ENCODE measurements at places on chromosomes 11 and 22.

- no peak for DNase-seq
Observed at GRCh38 chr11:94751218-94751609, 16.9 kb upstream of the AMOTL1 start.

- DNase-seq = no peak
Observed at GRCh38 chr11:126676536-126676935, 321.1 kb downstream of the ST3GAL4 start.

DNA sequence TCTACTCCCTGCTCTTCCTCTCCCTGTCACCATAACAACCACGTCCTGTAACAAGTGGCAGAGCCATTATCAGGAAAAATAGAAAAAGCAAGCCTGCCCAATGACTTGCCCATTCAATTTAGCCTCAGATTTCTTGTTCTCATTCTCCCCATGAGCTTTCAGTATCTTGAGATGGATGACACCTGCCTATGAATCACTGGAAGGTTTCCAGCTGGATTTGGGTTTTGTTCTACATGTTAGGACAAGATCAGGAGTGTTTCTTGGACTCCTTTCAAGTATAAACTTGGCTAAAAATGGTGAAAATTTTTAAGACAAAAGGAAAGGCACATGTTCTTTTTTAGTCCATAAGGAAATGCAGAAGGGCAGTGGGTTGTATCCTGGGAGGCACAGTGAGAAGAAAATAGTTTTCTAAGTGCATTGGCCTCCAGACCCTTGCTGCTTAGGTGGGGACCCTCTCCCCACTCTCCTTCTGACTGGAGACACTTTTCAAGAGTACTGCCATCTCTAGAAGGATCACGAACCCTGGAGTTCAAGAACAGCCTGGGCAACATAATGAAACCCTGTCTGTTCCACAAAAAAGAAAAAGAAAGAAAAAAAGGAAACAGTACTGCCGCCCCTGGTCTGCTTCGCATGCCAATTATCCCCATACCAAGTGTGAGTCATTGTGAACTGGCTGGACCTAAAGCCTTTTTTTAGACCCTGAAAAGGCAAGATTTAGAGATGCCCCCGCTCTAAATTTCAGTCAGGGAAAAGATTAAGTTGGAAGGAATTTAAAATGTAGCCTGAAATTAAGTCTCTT lies 51.0 kb downstream of the MTNR1B start:
- peak; percentile 1 for DNase-seq

DNA sequence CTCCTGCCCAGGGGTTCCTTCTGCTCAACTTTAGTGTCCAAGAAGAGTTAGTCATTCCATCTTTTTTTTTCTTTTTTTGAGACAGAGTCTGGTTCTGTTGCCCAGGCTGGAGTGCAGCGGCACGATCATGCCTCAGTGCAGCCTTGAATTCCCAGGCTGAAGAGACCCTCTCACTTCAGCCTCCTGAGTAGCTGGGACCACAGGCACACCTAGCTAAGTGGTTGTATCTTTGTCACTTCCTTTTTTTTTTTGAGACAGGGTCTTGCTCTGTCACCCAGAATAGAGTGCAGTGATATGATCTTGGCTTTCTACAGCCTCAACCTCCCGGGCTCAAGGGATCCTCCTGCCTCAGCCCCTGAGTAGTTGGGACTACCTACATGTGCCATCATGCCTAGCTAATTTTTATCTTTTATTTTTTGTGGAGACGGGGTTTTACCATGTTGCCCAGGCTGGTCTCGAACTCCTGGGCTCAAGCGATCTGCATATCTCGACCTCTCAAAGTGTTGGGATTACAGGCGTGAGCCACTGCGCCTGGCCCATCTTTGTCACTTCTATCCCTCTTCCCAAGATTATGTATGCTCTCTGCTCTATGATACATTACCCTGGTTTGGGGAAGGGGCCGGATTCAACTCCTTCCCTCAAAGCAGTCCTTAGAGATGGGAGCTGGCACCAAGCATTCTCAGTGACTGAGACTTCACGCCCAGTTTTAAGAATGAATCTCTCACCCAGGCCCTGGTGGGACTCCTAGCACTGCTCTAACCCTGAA lies 10.0 kb downstream of the SSH3 start:
- no peak for DNase-seq

- DNase-seq = no peak
Observed at GRCh38 chr11:115780646-115781362, 276.6 kb upstream of the CADM1 start.

DNA sequence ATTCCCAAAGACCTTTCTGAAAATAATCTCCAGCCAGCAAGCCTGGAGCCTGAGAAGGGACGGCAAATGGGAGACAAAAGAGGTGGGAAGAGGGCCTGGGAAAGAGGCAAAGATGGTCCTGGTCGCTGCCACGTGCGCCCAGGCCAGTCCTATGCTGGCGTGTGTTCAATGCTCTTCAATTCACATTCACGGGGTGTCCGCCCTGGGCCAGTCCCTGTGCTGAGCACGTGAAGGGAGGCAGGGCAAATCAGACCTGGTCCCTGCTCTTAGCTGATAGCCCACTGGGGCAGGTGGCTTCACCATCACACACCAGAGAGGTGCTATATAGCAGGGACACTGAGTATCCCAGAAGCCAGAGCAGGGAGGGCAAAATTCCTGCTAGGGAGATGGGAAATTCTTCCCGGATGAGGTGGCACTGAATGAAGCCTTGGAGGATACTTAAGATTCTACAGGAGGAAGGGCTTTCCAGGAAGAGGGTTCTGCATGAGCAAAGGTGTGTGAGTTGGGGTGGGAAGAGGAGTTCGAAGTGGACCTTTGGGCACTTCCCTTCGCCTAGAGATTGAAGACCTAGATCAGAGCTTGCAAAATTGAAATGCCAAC lies 148.2 kb downstream of the CHST1 start:
- DNase-seq = no peak

DNA sequence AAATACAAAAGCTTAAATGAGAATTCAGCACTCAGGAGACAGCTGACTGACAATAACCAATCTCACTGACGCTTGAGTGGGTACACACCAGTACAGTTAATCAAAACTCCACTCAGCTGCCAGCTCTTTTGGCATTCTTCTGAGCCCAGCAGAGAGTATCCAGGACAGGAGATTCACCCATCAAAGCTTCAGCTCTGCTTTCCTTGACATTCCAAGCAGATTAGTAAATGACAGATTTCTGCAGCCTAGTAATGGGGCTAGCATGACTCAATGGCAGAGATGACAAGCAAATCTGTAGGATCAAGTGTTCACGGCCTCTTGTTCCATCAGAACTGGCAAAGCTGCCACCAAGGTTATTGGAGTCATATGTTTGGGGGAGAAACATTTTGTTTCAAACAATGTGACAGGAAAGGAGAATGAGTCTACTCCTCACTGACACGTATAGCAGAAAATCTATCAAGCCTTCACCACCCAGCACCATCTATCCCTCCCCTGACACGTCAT lies 420.0 kb downstream of the DYNC2H1 start:
- no peak for DNase-seq

DNA sequence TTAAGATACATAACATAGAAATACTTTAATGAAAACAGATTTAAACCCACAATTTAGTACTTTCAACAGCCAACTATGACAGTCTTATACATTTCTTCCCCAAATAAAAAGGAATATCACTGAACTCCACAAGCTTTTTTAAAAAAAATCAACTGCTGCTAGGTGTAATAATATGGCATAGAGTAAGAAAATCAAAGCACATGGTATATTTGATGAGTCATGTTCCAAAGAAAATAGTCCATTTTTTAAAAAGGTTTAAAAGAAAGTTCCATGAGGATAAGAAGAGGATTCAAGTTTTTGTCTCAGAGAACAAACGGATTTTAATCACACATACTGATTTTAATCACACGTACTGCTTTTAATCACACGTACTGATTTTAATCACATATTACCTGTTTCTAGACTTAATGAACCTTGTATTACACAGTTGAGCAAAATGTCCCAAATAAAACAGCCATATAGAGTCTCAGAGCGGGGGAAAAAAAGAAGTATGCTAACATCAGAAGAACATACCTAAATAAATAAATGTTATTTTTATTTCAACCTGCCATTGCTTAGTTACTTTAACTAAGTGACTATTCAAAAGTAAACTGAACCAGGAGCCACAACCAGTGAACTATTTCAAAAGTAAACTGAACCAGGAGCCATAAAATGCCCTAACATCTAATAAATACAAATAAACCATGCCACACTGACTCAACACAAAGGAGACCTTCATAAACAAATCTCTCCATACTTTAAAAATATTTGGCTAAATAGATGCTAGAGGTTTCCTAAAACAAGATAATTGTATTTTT lies 198.4 kb downstream of the SBF2 start:
- DNase-seq = no peak

- no peak for DNase-seq
Observed at GRCh38 chr11:44625759-44626523, 60.5 kb downstream of the CD82 start.

GRCh38 chr11:13334034-13334786 lies 56.6 kb downstream of the BMAL1 start:
- DNase-seq = no peak

DNA sequence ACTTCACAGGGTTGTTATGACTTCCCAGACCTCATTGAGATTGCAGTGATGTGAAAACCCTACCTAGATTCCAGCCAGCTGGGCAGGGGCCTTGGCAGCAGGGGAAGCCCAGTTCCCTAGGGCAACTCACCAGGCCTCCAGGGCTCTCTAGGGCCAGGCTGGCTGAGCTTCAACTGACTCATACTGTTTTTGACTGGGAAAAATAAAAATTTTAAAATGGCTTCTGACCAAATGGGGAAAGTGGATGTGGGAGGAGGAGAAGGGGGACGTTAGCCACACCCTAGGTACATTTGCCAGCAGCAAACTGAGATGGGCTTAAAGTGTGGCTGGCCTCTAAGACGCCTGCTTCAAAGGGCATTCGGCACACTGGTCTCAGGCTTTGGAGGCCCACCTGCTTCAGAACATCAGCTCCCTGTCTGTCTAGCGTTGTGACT lies 39.0 kb downstream of the BMAL1 start:
- no peak for DNase-seq

DNA sequence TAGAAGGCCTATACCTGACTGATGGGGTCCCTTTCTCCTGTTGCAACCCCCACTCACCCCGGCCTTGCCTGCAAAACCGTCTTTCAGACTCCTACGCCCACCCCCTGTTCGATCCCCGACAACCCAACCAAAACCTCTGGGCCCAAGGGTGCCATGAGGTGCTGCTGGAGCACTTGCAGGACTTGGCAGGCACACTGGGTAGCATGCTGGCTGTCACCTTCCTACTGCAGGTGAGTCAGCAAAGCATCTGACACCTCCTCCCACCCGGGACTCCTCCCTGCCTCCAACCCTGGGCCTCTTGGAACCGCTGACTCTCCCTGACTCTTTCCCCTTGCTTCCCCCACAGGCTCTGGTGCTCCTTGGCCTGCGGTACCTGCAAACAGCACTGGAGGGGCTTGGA lies 1.2 kb downstream of the ROM1 start:
- no peak for DNase-seq

GRCh38 chr11:62621027-62621566 lies 689 bp downstream of the B3GAT3 start:
- no peak for DNase-seq

DNA sequence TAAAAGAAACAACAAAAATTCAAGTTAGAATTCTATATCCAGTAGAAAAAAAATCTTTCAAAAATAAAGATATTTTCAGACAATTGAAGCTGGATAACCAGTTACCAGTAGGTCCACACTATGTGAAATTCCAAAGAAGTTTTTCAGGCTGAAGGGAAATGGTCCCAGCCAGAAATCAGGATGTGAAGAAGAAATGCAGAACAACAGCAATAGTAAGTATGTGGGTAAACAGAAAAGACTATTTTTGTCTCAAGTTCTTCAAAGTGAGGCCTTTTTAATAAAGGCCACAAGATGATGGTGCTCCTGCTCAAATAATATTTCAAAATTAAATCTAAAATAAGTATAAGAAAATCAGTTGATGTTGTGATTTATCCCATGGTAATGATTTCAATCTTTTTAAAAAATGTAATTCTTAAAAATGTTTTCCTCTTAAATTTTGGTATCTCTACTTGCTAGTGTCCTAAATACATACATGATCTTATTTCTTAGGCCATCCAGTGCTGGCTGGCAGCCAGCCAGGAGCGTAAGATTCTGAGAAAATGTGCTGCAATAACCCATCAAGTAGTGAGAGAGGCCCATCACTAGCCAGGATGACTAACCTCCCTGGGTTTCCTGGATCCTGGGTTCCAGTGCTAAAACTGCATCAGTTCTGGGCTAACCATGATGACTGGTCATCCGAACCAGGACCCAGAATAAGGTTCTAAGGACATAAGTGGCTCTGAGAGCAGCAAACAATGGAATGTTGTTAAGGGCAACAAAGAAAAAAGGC lies 15.6 kb upstream of the UCP3 start:
- no peak for DNase-seq

DNA sequence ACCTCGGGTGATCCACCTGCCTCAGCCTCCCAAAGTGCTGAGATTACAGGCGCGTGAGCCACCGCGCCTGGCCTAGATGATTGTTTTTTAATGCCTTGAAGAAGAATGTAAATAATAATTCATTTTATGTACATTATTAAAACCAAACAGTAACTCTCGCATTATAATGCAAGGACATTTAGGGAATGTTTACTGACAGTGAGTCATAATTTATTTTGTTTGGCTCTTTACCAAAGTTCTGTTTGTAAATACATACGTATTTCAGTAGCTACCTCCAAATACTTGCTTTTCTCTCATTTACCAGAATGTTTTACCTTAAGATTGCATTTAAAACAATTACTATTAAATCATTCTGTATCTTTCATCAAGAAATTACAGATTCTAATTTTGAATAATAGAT lies 3.0 kb downstream of the RAB39A start:
- no peak for DNase-seq

- no peak for DNase-seq
Observed at GRCh38 chr11:33785609-33786008, 11.3 kb upstream of the FBXO3 start.

GRCh38 chr11:119367661-119368120 lies 13.8 kb downstream of the USP2 start:
- DNase-seq = no peak

DNA sequence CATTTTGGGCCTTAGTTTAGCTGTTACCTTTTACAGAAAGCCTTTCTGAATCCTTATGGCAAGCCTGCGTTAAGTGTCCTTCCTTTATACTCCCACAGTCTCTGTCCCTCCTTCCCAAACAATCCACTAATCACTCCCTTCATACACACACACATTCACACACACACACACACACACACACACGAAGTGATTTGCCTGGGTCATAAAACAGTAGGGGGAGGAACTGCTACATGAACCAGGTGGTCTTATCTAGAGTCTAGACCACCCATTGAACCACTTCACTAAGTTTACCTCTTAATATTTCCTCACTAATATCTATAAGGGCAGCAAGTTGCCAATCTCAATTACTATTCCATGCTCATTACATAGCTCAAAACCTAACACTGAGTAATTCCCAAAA lies 196.7 kb upstream of the GUCY1A2 start:
- no peak for DNase-seq

All from neuronal stem cell (in vitro differentiated cells).